ENCODE measurements at places on chromosomes 12 and 14. TPM values are rescaled to one million over a fixed set of nuclear protein-coding genes. Genes with fewer than 3 reads are reported as not detected.

The ZNF605 gene
- 8.6 TPM for total RNA-seq

The ASIC1 gene
- total RNA-seq: 0.55 TPM

The GPRC5A gene
- total RNA-seq: 206 TPM

The NANOG gene
- total RNA-seq: 0.09 TPM

The ACVRL1 gene
- 214 TPM for total RNA-seq

The ARG2 gene
- total RNA-seq: 0.85 TPM

The SLC17A8 gene
- total RNA-seq: 2.3 TPM

The ITGB7 gene
- total RNA-seq: 4.6 TPM

The KCNH5 gene
- not detected for total RNA-seq

The ERBB3 gene
- 261 TPM for total RNA-seq

The LRP1-AS gene
- not detected for total RNA-seq

The RTL1 gene
- not detected for total RNA-seq

The IFI27L2 gene
- total RNA-seq: 32.3 TPM

The TNS2 gene
- total RNA-seq: 31.4 TPM

The PRH2 gene
- not detected for total RNA-seq

The RNASE7 gene
- total RNA-seq: not detected

The GTF2H3 gene
- 25.1 TPM for total RNA-seq

The ATN1 gene
- 64.6 TPM for total RNA-seq

The INHBC gene
- total RNA-seq: not detected

The OVCH1 gene
- not detected for total RNA-seq

The SOAT2 gene
- not detected for total RNA-seq

The CCDC196 gene
- 1.2 TPM for total RNA-seq

The OR4N5 gene
- total RNA-seq: not detected

The ANKRD33 gene
- not detected for total RNA-seq

The NXPH4 gene
- total RNA-seq: not detected

The SLC38A6 gene
- total RNA-seq: 6.2 TPM

The ADAMTS20 gene
- not detected for total RNA-seq

The HOXC13 gene
- total RNA-seq: not detected

The SMCO3 gene
- total RNA-seq: not detected

The SSPN gene
- 20.6 TPM for total RNA-seq

The JAG2 gene
- total RNA-seq: 11.9 TPM

The CLEC4E gene
- not detected for total RNA-seq

The GLI1 gene
- 1.8 TPM for total RNA-seq

The FOXG1 gene
- total RNA-seq: not detected

The TAS2R31 gene
- 3.3 TPM for total RNA-seq

The TAC3 gene
- total RNA-seq: 2.8 TPM

The MAPK1IP1L gene
- total RNA-seq: 71.7 TPM

The GLIPR1L2 gene
- not detected for total RNA-seq

The GAS2L3 gene
- 26.6 TPM for total RNA-seq

The ACACB gene
- 55.6 TPM for total RNA-seq

The RNF212B gene
- not detected for total RNA-seq

The PPP1R36 gene
- 7.1 TPM for total RNA-seq

The HNF1A gene
- total RNA-seq: 16.0 TPM

The MYO1H gene
- 0.20 TPM for total RNA-seq

The NFATC4 gene
- total RNA-seq: 17.4 TPM

The UNG gene
- 42.4 TPM for total RNA-seq

Data from left colon (tissue), 2 donors.